ELF-1 (cell line): ENCODE measurements at places on chromosomes 11 and 22.

DNA sequence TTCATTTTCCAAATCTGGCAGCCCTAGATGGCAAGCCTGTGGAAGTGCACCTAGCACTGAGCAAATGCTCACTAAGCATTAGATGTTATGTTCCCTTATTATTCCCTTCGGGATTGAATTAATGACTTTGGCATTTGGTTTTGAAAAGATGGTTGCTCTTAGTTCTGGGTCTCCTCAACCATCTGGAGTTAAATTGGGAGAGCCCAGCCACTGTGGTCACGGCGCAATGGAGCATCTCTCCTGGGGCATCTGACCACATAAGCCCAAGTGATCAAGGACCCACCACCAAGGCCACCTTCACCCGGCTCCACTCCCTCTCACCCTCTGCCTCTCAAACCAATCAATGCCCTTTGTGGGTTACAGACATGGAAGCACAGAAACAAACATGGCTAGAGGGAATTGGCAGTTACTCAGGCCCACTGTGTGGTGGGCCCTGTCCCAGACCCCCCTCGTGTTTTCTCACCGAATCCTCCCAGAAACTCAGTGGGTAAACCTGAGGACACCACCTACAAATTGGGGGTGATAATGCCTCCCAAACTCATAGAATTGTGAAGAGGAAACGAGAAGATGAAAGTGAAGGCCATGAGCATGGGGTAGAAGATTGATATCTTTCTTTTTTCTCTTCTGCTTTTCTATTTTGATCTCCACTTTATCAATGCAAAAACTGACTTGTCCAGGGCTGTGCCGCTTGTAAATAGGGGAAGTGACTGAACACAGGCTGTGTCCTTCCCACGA is 52.2 kb downstream of the IRAG1 start:
- no peak for DNase-seq

DNA sequence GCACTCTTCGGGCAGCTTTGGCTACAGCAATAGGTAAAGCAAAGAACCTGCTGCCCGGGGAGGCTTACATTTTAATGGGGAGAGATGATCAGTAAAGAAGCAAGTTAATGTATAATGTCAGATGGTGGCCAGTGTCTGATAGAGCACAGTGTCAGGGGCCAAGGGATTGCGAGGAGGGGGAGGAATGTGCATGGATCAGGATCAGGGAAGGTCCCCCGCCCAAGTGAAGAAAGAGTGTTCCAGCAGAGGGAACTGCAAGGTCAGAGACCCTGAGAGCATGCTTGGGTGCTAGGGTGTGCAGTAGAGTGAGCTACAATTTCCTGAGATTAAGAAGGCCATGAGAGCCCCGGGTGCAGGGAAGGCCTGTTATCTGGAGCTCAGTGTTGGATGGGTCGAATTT is 39.7 kb downstream of the TIMP3 start:
- DNase-seq, result no peak

GRCh38 chr11:41920374-41920773 is 460.9 kb upstream of the LRRC4C start:
- no peak for DNase-seq

DNA sequence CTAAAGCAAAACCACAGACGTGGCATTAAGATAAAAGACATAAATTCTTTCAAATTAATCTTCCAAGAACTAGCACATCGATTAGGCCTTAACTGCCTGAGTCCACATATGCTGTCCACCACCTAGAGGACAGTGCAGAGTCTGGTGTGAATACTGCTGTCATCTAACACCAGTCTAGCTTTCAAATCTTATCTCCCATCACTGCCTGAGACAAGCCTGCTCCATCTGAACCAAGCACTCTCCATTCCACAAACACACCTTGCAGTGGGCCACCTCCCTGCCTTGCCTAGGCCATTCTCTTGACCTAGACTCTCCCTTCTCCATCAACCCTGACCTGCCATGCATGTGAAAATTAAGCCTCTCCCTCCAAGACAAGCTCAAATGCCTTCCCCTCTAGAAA is 129.5 kb upstream of the PITPNB start:
- DNase-seq, result no peak

DNA sequence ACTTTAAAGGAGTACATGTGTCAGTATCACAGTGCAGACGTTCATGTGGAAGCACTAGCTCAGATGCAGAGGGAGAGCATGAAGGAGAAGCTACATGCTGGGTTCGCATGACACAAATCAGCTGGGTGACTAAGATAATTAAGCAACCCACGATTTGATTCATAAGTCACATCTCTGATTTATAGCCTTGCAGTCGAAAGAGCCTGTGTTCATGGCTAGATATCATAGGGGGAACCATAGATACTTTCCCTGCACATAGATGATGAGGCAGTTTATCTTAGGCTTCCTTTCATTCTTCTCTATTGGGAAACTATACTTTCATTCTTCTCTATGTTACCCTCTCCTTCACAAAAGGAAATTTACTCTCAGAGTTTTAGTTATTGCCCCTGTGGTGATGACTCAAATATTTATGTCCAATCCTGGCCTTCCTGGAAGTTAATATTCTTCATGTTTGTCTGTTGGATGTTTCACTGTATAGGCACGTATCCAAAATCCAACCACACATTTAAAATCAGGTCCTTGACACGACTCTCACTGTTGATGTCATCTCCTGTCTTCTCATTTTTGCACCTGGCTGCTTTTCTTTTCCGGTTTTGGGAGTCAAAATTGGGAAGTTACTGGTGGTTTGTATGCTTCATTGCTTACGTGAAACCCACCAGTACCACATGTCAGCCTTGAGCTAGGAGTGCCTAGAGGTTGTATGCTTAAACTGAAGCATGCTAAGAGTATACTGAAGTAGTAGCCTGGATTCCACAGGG is 56.3 kb upstream of the SLC5A12 start:
- no peak for DNase-seq

GRCh38 chr11:120334894-120335462 is 1.2 kb upstream of the ARHGEF12 start:
- DNase-seq, result peak; percentile 34

GRCh38 chr22:28791841-28792490 is 8.4 kb downstream of the XBP1 start:
- no peak for DNase-seq

DNA sequence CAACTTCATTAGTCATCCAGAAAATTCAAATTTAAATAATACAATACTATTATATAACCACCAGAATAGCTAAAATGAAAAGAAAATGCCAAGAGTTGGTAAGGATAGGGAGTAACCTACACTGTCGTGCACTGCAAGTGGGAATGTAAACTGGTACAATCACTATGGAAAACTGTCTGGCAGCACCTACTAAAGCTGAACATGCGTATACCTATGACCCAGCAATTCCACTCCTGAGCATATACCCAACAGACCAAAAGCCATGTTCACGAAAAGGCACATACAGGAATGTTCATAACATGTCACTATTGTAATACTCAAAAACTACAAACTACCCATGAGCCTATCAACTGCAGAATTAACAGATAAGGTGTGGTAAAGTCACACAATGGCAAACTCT is 32.7 kb downstream of the DENND5A start:
- DNase-seq, result no peak

GRCh38 chr11:116533186-116533825 is 239.5 kb downstream of the BUD13 start:
- DNase-seq, result peak; percentile 24

DNA sequence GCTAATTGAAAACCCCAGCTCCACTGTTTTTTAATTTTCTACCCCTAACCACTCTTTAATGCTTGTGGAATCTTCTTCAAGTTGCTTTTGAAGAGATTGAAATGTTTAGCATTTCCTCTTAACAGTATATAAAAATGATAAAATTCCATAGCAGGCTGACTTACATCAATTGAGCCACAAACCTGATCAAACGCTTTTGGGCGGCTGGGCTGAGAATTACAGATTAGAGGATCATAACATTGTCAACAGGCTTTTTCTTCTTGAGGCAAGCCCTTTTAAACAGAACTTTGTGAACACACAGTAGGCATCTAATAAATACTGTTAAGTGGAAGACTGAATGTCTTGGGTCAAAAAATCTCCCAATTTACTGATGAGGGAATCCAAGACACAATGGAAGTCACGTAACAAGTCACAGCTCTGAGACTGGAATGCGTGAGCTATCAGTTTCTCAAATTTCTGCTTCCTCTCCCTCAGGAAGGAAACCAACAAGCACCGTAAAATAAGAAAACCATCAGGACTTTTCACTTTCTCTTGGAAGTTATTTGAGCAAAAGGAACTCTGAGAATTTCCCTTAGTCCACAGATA is 50.0 kb upstream of the CCDC89 start:
- no peak for DNase-seq

- no peak for DNase-seq
Measured at GRCh38 chr22:24305260-24305692, 34.6 kb downstream of the SPECC1L start.

GRCh38 chr22:22721681-22722354 is 77.4 kb downstream of the GGTLC2 start:
- DNase-seq, result no peak

GRCh38 chr11:133723056-133723455 is 122.3 kb downstream of the SPATA19 start:
- no peak for DNase-seq

- no peak for DNase-seq
Measured at GRCh38 chr22:43827926-43828724, 16.0 kb upstream of the EFCAB6 start.

DNA sequence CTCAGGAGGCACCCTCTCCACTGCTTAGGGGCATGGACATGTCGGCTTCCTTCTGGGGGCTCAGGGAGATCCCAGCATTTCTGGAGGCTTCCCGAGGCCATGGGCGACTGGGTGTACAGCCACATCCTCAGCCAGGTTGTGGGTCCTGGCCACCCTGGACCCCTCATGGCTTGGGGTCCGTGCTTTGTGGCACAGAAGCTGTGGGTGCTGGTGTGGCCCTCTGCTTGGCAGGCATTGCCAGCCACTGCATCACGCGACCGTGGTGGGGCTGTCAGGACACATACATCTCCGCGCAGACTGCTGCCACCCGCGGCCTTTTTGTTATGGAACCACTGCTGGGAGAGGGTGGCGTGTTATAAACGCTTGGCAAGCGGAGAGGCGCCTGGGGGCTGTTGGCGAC is 1174.9 kb downstream of the BRD1 start:
- no peak for DNase-seq

DNA sequence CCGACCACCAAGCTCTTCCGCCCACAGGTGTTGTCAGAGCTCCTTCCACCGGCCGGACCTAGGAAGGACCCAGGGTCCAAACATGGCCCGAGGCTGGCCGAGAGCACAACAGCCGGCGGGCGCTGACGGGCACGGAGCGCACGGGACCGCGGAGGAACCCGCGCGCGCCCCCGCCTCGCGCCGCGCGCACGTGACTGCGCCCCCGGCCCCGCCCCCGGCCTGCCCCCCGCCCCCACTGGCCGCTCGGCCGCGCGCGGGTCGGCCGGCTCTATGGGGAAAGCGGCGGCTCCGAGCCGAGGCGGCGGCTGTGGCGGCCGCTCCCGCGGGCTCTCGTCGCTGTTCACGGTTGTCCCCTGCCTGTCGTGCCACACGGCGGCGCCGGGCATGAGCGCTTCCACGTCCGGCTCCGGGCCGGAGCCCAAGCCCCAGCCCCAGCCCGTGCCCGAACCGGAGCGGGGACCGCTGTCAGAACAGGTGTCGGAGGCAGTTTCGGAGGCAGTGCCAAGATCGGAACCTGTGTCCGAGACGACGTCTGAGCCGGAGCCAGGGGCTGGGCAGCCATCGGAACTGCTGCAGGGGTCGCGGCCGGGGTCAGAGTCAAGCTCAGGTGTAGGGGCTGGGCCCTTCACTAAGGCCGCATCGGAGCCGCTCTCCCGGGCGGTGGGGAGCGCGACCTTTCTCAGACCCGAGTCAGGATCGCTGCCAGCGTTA is at the start of gene OSBP2:
OSBP2 (plus strand) TSS at position 235 of the 711 bp plus-strand sequence; CDS start at position 271, 36 bp downstream.
- DNase-seq, result peak; percentile 23

DNA sequence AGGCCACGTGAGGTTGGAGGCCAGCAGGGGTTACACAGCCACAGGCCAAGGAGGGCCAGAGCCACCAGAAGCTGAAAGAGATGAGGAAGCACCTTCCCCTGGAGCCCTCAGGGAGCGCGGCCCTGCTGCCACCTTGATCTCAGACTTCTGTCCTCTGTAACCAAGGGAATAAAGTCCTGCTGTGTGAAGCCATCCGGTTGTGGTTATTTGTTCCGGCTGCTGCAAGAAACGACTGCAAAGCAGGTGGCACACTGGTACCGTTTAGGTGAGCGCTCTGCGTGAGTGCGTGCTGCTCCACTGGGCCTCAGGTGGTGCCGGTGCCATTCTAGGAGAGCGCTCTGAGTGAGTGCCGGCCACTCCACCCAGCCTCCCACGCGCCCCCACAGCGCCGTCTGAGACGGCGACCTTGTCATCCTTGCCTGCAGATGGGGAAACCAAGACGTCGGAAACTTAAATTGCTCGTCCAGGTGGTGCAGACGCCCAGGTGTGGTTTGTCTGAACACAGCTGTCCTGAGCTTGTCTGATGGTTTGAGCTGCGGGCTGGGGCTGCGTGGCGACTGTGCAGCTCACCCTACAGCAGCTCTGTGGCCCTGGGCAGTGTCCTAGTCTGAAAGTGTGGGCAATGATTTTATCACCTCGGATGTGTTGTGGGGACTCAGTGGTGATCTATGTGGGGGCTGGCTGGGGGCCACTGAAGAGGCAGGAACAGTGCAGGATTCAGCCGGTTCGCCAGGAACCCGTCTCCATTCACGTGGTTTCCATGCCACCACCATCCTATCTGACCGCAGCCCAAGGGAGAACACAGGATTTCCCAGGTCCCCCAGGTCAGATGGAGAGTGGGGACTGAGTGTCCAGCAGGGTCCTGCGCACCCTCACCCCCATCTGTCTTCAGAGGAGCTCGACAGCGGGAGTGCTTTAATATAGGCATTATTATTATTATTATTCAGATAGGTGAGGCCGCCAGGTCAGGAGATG is 4.6 kb upstream of the MRGPRG start:
- no peak for DNase-seq
